ENCODE measurements at places on chromosomes 1 and 21.

DNA sequence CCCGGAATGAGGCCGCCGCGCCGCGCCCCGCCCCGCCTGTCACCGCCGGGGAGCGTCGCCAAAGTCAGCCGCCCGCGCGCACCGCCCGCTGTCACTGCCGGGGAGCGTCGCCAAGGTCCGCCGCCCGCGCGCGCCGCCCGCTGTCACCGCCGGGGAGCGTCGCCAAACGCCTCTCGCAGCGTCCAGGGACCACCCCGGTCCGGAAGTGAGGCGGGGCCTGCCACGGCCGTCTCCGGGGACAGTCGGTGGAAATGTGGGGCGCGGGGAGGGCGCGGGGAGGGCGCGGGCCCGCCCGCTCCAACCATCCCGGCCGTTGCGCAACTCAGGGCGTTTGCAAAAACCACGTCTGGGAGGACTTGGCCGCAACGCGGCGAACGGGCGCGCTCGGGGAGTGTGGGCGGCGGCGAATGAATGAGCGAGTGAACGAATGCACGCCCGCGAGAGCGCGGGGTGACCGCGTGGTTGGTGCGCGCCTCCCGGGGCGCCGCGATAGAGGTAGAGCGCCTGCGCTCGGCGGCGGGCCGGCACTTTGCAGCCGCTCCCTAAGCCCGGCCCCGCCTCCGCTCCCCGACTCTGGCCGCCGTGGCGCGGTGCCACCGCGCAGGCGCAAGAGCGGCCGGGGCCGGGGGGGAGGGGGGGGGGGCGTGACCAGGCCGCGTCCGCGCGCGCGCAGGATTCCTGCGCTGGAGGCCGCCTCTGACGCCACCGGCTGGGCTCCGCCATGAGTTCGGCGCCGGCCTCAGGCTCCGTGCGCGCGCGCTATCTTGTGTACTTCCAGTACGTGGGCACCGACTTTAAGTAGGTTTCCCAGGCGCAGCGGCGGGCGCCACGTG is at the start of the genes ACAP3 and PUSL1:
TSS of gene ACAP3 (minus strand) at position 8 of the 833 bp plus-strand sequence. CDS start 115 bp downstream, outside the sequence.
TSS of gene PUSL1 (plus strand) at position 675 of the 833 bp plus-strand sequence. CDS start at position 722, 47 bp downstream.
- DNase-seq = peak; percentile 96

GRCh38 chr1:241240069-241240468 is 116.9 kb downstream of the RGS7 start:
- no peak for DNase-seq

- no peak for DNase-seq
Measured at GRCh38 chr1:93638307-93638847, 43.3 kb downstream of the BCAR3 start.

DNA sequence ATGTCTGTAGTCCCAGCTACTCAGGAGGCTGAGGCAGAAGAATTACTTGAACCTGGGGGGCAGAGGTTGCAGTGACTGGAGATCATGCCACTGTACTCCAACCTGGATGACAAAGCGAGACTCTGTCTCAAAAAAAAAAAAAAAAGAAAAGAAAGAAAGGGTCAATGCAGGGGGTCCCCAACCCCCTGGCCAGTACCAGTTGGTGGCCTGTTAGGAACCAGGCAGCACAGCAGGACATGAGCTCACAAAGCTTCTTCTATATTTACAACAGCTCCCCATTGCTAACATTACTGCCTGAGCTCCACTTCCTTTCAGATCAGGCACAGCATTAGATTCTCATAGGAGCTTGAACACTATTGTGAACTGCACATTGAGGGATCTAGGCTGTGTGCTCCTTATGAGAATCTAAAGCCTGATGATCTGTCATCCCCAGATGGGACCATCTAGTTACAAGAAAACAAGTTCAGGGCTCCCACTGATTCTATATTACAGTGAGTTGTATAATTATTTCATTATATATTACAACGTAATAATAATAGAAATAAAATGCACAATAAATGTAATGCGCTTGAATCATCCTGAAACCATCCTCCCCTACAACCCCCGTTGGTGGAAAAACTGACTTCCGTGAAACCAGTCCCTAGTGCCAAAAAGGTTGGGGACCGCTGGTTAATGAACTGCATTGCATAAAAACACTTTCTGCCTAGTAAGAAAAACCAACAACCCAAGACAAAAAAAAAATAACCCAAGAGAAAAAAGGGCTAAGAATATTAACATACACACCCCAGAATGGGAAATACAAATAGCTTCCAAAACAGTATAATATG is 2.8 kb downstream of the ZBTB8OS start:
- no peak for DNase-seq

- DNase-seq = no peak
Measured at GRCh38 chr1:70092526-70092925, 112.9 kb downstream of the LRRC40 start.

GRCh38 chr1:109027841-109028240 is 14.1 kb downstream of the WDR47 start:
- peak; percentile 6 for DNase-seq

GRCh38 chr1:159843459-159843858 is 16.8 kb downstream of the SLAMF8 start:
- DNase-seq = no peak

DNA sequence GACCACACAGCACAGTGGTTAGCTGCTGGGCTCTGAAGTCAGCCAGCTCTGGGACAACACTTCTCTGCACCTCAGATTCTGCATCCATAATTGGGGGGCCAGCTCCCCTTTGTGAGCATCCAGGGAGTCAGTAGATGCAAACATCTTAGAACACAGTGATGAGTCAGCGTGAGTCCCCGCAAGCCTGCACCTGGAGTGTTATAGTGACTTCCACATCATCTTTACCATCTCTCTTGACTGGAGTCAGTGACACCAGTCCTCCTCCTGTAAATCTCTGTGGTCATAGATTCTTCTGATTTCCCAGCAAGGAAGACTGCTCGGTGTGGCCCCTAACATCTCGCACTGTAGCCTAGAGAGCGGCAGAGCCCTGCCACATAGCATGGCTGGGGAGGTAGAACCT is 13.9 kb upstream of the EDN2 start:
- no peak for DNase-seq

- no peak for DNase-seq
Measured at GRCh38 chr1:20308569-20308968, 17.9 kb downstream of the VWA5B1 start.

- DNase-seq = peak; percentile 94
Measured at GRCh38 chr1:21251773-21252471, 38.3 kb downstream of the ECE1 start.

DNA sequence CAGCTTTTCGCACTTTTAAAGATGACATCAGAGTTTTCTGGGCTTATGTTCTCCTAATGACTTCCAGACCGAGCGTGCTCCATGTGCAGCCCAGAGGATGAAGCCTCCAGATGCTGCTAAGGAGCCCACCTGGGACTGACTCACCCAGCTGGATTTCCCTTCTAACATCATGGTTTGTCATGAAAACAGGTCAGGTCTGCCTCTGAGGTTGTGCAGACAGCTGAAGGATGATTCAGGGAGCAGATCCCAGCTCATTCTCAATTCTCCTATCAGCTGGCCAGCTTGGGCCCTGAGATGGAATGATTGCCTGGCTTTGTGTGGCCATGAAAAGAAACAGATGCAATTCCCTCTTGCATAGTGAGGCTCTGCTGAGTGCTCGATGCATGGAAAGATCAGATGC is 123.9 kb upstream of the DUSP10 start:
- DNase-seq = no peak

- no peak for DNase-seq
Measured at GRCh38 chr1:159121526-159121925, 45.0 kb upstream of the AIM2 start.

GRCh38 chr1:47997289-47998200 is at the start of gene TRABD2B:
TRABD2B (minus strand) TSS chr1:47997385.
- DNase-seq = peak; percentile 60

- peak; percentile 60 for DNase-seq
Measured at GRCh38 chr1:226654046-226654667, 84.9 kb downstream of the ITPKB start.

DNA sequence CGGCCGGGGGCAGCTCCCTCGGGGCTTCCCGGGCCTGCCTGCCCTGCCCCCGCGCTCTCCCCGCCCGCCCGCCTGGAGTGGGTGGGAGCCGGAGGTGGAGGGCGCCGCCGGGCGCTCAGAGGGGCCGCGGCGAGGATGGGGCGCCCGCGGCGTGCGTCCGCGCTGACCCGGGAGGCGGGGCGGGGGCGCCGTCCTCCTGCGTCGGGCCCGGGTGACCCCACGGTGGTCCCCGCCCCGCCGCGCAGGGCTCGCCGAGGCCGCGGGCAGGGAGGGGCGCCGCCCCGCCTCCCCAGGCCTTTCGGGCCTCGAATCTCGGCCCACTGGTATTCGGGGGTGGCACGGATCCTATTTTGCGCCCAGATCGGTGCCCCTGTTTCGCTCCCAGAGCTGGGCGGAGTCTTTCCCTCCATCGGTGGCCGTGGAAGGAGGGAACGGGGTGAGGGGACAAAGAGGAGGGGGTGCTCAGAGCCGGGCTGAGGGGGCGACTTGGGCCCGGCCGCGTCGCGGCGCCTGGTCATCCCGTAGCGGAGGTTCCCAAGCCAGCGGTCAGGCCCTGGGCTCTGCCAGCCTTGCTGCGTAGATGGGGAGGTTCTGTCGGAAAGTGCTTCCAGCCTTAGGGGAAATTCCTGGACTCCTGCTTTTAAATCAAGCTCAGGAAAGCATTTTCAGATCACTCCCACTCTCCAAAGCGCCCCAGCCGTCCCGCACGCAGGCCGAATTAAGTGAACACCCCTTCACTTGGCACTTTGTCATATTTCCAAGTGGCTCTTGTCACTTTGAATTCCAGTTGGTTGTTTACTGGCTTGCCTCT is 545 bp downstream of the PATJ start:
- peak; percentile 68 for DNase-seq

DNA sequence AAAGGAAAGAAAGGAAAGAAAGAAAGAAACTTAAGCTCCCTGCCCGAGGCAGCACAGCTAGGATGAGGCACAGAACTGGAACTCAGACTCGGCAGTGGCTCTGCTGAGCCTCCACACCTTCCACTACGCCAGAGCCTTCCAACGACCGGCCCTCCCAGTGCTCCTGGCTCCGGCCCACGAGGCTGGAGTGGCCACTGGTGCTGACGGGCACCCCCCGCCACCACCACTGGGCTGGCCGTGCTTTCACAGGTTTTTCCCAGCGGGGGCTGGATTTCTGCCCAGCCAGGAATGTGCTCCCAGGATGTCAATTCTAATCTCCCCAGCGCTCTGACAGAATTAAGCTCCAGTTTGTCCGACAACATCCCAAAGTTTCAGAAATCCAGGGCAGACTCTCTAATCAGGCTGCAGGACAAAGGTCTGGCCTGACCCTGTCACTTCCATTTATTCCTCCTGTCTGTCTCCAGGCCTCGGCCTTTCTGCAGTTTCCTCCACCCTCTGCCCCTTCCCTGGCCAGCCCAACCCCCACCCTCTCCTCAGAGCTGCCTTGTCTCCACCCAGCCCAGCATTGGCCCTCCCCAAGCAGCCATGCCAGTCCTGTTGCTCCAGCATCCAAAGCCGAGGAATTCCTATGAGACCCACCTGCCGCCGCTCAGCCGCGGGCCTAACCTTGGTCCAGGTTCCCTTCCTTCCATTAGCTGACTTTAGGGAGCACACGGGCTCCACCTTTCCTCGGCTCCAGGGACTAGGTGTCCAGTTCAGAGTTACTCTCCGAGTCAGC is 81.9 kb downstream of the CASZ1 start:
- no peak for DNase-seq

- DNase-seq = peak; percentile 67
Measured at GRCh38 chr1:101004670-101005069, 20.9 kb downstream of the DPH5 start.

GRCh38 chr1:218347723-218348627 is 2.8 kb downstream of the TGFB2 start:
- peak; percentile 85 for DNase-seq

Data from fibroblast of the aortic adventitia (primary cell).